BE2C (cell line): ENCODE measurements at places on chromosomes 5 and 9.

- no peak for DNase-seq
Measured at GRCh38 chr9:89529243-89530035, 31.5 kb upstream of the SEMA4D start.

DNA sequence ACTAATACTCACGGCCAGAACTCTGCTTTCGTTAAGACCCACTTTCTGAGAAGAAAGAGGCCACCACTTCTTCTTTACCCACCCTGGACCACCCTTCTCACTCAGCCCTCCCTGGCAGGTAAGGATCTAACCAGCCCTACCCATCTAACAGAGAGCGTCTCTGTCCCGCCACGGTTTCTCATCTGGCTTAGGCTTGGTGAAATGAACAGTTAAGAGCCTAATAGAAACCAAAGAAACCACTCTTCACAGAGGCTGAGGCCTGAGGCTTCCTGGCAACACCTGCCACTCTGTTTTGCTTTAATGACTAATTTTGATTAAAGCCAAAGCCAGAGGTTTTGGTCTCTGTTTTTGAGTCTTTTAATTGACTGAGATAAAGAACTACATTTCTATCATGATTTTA is 354.1 kb upstream of the SLC30A5 start:
- DNase-seq, result no peak

GRCh38 chr9:32251539-32251938 is 132.9 kb upstream of the ACO1 start:
- peak; percentile 66 for DNase-seq

- DNase-seq, result peak; percentile 57
Measured at GRCh38 chr5:7897014-7897600, 28.2 kb downstream of the MTRR start.

DNA sequence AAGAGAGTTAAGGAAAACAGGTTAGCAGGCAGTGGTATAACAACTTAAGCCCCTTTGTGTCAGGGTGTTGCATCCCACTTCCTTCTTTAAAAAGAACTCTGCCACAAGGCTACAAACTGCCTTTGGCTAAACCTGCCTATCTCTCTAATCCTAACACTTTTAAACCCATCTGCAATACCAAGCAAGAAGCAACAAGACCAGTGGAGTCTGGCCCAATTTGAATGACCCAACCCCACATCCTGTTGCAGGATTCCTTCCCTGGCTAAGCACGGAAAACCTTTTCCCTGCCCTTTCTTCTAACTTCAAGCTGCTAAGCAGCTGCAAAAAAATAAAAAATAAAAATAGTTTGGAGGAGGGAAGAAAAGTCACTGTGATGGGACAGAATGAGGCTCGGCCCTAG is 27.1 kb downstream of the ABCA1 start:
- no peak for DNase-seq

DNA sequence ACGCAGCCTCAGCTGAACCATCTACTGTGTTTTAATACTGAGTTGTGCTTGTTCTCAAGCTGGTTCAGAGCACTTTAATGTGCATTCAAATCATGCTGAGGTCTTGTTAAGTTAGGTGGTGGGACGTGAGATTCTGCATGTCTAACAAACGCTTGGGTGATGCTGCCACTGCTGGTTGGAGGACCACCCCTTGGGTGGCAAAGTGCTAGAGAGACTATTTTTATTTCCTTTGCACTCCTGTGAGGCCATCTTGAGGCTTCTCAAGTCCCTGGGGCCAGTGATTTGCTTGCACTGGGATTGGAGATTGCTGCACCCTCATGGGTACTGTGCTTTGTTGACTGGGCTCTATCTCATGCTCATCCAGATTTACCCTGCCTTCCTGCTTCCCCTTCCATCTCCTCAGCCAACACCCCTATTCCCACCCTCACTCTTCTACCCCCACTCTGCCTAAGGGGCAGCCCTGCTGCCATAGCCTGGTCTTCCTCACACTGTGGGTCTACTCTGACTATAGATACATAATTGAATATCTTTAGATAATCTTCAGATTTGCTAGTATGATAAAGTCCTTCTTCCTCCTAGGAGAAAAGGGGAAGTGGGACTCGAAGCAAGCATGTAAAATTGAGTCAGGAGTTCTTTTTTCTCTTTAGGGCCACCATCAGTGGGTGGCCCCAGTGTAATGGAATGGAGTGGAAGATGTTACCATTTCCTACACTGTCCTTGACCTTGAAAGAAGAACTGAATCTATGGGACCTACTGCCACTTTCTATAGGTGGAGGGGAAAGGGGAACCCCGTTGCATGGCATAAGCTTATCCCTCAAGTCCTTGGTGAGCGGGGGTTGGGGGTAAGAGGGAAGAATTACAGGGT is 45.1 kb upstream of the SUB1 start:
- DNase-seq, result no peak

DNA sequence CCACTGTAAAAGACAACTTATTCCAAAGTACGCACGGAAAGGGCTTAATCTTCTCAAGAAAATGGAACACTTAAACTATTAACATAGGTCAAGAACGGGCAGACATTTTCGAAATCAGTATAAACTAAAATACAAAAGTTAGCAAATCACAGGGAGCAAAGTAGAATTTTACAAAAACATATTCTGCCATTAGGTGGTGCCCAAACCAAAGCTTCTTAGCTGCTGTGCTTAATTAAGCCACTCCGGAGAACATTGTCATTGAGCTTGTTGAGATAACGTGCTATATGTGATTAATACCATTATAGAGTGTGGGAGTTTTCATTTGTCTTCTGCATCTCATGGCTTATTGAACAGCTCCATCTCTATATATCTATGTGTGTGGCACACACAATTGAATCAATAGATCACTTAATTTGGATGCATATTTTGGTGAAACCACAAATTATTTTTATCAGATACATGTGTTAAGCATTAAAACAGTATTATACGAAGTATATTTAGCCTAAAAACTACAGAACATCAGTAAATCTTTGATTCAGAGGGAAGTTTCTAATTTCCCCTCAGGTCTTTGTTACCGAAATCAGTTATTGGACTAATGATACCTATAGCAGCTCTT is 23.4 kb downstream of the UBLCP1 start:
- DNase-seq, result peak; percentile 21

DNA sequence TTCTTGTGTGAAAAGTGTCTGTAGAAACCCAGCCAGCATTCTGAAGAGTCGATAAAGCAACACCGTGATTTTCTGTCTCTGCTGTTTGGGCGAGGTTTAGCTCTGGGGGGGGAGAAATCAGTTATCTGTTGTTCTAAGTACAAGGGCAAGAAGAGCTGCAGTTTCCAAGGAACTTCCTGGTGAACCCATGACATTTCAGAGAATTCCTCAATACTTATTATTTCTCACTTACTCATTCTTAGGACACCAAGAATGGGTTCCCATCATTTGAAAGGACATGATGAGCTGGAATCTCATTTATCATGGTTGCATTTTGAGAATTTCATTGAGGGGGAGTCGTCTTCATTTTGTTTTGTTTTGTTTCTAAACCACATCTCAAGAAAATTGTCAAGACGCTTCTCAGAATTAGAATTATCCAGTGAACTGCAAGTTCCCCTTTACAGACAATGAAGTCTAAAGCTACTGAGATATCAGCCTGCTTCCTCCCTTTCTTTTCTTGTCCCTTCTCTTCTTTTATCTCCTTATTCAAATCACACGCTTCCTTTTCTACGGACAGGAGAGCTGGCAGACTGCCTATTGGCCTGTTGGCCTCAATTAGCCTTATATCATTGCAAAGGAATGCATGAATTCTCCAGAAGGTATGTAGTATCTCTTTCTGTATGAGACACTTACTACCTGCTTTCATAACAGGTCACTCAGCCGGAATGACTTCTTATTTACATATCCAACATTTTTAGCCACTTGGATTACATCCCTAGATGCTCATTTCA is 53.7 kb downstream of the ZNF462 start:
- DNase-seq, result no peak

DNA sequence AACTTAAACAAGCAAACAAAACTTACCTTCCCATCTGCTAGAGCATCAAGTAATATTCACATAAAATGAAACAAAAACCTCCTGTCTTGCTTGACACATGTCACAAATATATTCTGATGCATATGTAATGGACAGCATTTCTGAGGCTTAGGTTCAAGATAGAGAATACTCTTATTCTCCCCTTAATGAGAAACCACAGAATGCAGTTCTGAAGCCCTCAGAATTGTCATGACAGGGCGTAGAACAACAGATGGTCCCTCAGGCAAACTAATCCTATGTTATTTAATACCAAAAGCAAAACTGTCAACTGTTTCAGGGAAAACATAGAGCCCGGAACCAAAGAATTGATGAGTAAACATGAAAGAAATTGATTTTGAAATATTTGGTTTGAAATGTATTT is 229.9 kb upstream of the RIOK2 start:
- DNase-seq, result no peak

DNA sequence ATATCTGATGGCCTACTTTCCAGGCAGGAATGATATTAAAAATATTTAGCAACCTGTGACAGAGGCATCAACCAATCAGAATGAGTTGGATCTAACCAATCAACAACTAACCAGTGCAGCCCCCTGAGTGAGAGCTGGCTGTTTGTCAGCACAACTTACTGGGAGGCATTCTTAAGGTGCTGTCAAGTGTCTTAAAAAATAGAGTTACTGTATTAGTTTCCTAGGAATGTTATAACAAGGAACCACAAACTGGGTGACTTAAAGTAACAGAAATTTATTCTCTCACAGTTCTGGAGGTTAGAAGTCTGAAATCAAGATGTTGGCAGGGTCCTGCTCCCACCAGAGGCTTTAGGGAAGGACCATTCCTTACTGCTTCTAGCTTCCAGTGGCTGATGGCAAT is 85.2 kb downstream of the ATG10 start:
- no peak for DNase-seq

GRCh38 chr5:143248822-143249579 is 154.5 kb downstream of the NR3C1 start:
- DNase-seq, result no peak

- no peak for DNase-seq
Measured at GRCh38 chr9:124428751-124429529, 13.7 kb upstream of the PSMB7 start.

DNA sequence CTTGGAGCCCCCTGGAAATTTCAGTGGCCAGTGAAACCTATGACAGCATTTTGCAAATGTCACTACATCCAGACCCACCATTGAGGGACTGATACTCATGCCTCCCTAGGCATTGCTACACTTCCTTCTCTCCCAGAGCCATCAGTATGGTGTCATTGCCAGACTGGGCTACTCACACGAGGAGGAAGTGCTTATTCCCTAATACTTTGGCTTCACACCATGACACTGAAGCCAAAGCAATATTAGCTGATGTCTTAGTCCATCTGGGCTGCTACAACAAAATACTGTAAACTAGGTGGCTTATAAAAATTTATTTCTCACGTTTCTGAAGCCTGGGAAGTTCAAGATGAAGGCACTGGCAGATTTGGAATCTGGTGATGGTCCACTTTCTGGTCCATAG is 22.6 kb downstream of the TRPM3 start:
- DNase-seq, result no peak
